SK-N-SH (cell line): ENCODE measurements at places on chromosomes 5 and 9.

DNA sequence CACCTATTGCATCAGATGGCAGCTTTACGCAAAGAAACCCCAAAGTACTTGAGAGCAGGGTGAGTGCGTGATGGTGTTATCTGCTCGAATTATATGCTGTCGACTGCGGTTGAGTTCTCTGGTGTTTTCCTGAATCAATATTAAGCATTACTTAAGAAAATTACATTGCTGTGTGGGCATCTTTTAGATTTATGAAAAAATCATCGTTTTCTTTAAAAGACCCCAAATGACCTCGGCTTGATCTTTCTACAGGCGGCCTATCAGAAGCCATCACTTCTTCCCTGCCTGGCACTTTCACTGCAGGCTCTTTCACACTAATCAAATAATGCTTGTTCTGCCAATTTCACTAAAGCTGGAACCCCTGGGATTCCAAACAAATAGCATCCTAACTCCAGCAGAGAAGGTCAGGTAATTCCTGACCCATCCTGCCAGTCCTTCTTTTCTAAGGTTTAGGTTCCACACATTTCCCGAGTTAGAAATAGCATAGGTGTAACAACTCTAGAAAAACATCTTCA, 1.7 kb downstream of the UBE2QL1 start:
- DNase-seq = no peak

DNA sequence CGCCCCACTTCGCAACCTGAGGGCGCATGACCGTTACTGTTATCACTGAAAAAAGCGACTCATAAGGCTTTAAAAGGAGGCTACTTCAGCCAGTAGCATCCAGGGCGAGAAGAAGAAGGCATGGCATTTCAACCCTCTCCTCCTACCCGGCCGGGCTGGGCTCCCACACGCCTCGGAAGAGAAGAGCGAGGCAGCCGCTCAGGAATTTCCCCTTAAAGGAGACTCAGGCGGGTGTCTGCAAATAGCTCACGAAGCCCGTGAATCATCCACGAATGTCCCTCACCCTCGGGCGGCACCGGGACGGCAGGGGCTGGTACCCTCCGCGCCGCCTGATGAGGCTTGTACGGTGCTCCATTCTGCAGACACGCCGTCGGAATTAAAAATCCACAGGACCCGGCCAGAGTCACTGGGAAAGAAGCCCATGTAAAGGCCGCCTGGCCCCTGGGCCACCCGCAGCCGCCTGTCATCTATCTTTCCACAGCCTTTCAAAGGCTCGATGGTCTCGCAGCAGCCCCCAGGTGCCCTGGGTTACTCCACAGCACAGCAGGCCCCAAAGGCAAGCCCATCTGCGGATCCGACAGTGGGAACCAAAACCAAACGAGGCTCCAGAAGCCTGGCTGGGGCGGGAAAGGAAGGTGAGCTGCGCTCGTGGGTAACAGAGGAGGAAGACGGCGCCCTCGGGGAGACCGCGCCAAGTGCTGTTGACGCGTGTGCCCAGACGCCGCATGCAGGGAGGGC, 11.8 kb downstream of the SLC12A7 start:
- DNase-seq = no peak

GRCh38 chr9:108691614-108692013, 164.2 kb downstream of the ACTL7B start:
- DNase-seq = no peak

GRCh38 chr9:99811172-99811571, 10.5 kb upstream of the NR4A3 start:
- DNase-seq = no peak

GRCh38 chr9:21558615-21559401, 76.7 kb upstream of the IFNE start:
- no peak for DNase-seq
